ENCODE measurements at places on chromosomes 5 and 9. TPM values are rescaled to one million over a fixed set of nuclear protein-coding genes. Genes with fewer than 3 reads are reported as not detected.

Gene IZUMO3
- polyA plus RNA-seq, result not detected

Gene CKS2
- polyA plus RNA-seq, result 81.3 TPM

Gene GRHPR
- polyA plus RNA-seq, result 93.5 TPM

Gene PPP3R2
- 0.05 TPM for polyA plus RNA-seq

Gene TLR4
- polyA plus RNA-seq, result 7.7 TPM

Gene FLT4
- 25.1 TPM for polyA plus RNA-seq

Gene HSPA5
- polyA plus RNA-seq, result 484 TPM

Gene VCP
- 187 TPM for polyA plus RNA-seq

Gene KCNMB1
- 1.1 TPM for polyA plus RNA-seq

Gene TMEM252
- 8.2 TPM for polyA plus RNA-seq

Gene TNFSF8
- 0.41 TPM for polyA plus RNA-seq

Gene TTC16
- polyA plus RNA-seq, result 0.08 TPM

Gene SEC24A
- 24.6 TPM for polyA plus RNA-seq

Gene LECT2
- 4.6 TPM for polyA plus RNA-seq

Gene GDA
- polyA plus RNA-seq, result 1.1 TPM

DNA sequence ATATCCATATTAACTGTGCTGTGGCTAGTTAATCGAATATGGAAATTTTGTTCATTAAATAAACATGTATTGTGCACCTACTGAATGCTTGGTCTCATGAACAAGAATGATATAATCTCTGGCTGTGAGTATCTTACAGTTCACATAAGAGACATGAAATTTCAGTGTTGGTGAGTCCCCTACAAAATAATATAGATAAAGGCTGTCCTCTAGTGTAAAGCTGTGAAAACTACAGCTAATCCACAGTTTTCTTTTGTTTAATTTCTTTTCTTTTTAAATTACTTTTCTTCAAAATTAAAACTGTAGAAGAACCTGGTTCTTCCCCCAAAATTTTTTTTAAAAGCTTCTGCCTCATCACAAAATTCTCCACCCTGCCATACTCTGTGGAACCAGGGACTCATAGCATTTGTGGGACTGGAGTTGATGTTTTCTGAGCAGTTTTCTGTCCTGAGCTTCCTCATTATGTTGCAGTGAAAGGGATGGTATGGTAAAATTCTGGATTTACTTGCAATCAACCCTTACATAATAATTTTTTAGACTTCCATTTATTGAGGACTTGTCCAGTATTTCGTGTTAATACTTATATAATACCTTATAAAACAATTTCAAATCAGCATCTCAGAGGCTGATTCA lies 135.0 kb downstream of the STK32A start:
- no peak for DNase-seq

- no peak for DNase-seq
These were observed 355.4 kb downstream of the PDE4D start for GRCh38 chr5:59537961-59538749.

DNA sequence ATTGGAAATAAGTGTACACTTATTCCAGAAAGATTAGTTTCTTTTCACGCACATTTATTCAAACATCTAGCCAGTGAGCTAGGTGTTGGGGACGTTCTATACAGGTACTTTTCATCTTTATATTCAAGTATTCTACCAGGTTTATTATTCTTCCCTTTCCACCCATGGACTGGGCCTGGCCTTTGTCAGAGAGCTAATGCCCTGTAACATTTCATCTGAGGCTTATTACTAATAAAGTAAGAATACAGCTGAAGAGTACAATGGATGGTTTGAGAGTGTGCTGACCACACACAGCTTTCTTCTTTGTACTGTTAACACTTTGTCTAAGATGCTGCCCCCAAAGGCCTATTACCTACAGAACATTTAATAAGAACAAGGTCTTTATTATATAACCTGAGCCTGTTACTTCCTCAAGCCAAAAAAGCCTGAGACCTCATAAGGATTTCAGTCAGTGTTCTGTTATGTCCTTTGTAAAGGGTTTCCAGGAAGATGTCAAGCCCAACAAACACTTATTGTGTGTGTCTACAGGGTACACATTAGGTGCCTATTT lies 93.5 kb downstream of the ZNF608 start:
- no peak for DNase-seq

GRCh38 chr9:33466565-33467495 lies 6.9 kb downstream of the NOL6 start:
- no peak for DNase-seq

DNA sequence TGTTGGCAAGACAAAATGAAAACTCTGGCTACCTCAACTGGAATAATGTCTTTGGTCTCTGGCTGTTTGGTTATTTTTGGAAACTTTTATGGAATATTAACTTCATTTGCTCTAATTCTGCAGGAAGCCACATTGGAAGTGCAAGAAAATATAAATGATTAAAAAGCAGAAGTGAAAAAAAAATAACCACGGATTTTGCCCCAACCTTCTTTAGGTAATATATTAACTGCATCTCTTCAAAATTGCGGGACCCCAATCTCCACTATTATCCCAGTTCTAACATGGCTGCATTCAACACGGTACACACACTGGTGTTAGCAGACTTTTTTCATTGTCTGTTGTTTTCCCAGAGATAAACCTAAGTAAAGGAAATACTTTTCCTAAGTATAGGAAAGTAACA lies 23.0 kb downstream of the GLIS3 start:
- DNase-seq, result no peak

- no peak for DNase-seq
These were observed 24.5 kb downstream of the POLK start for GRCh38 chr5:75536147-75536546.

- peak; percentile 17 for DNase-seq
These were observed 80.0 kb upstream of the PUM3 start for GRCh38 chr9:2923766-2924379.

DNA sequence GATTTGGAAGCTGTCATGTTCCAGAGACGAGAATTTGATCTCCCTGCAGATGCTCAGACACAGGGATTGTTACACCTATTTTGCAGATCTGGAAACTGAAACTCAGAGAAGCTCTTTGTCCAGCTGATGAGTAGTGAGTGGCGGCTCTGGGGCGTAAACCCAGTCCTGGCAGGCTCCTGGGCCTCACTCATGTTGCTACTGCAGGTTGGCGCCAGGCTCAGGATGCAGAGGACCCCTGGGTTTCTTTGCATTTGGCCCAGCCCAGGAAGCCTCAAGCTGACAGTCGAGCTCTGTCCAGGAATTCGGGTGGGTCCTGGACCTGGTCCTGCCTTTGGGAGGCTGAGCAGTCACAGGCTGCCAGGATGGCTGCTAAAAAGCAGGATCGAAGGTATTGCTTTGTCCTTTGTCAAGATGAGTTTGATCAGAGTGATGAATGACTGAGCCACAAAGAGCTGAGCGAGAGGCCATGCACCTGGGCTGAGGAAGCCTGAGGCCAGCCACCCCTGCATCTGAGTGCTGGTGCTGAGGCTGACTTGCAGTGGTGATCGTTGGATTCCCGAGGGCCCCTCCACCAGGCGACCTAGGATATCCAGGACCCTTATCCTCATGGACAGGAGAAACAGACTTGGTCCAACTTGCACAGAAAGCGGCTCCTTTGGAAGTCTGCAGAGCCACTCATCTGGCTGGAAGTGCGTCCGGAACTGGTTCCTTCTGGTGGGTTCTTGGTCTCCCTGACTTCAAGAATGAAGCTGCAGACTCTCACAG lies 8.3 kb upstream of the RNF130 start:
- no peak for DNase-seq

DNA sequence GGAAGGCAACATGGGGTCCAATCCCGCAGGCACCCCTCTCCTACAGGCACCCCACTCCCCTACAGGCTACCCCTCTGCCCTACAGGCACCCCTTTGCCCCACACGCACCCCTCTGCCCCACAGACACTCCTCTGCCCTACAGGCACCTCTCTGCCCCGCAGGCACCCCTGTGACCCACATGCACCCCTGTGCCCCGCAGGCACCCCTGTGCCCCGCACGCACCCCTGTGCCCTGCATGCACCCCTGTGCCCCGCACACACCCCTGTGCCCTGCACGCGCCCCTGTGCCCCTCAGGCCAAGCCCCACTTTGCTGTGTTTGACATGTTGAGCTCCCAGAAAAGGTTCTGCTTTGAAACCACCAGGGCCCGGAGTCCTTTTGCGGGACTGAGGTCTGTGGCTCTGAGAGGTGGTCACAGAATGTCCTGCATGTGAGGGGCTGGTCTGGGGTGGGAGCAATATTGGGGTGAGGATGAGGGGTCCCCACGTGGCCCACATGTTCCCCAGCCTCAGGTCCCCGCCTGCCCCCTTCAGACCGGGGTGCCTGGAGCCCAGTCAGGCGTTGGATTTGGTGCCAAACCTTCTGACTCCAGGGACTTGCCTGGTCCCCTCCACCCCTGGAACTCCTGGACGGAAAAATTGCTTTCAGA lies 616 bp upstream of the QRFP start:
- no peak for DNase-seq

DNA sequence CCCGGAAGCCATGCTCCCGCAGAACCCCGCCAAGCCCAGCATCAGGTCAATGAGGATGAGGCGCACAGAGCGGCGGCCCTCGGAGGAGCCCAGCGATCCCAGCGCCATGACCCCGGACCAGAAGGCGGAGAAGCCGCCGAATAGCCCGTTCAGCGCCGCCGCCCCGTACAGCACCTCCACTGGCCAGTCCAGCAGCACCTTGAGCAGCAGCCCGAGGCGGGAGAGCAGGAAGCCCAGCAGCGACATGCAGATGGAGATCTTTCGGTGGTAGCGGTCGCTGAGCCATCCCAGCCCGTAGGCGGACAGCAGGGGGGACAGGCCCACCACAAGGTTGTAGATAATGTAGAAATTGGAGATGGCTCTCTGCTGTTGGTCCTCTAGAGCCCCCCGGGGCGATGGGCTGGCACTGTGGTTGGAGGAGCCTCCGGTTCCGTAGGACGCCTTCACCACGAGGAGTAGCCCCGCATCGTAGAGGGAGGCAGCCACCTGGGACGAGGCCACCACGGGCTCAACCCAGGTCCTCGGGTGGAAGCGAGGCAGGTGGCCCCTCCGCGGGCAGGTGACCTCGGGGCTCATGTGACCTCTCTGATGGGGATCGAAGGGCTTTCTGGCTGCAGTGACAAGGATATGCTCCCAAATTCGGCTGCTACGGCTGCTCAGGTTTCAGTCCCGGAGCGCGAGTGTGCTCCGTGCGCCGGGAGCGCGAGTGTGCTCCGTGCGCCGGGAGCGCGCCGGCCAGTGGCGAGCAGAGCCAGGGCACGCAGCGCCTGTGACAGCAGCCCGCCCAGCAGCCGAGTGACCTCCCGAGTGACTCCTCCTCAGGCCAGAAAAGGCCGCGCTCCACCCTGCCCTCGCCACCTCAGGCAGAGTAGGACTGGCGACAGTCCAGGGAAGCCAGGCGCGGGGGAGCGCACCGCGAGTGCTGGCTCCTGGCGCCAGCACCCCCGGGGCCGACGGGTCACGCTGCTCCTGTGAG lies at the start of gene SLC46A2:
TSS of gene SLC46A2 (minus strand) at position 771 of the 976 bp plus-strand sequence. CDS start at position 576, 195 bp downstream.
- no peak for DNase-seq

GRCh38 chr5:61263072-61263471 lies 69.0 kb upstream of the ZSWIM6 start:
- no peak for DNase-seq

GRCh38 chr9:37953775-37954437 lies 50.0 kb upstream of the SLC25A51 start:
- DNase-seq, result no peak

DNA sequence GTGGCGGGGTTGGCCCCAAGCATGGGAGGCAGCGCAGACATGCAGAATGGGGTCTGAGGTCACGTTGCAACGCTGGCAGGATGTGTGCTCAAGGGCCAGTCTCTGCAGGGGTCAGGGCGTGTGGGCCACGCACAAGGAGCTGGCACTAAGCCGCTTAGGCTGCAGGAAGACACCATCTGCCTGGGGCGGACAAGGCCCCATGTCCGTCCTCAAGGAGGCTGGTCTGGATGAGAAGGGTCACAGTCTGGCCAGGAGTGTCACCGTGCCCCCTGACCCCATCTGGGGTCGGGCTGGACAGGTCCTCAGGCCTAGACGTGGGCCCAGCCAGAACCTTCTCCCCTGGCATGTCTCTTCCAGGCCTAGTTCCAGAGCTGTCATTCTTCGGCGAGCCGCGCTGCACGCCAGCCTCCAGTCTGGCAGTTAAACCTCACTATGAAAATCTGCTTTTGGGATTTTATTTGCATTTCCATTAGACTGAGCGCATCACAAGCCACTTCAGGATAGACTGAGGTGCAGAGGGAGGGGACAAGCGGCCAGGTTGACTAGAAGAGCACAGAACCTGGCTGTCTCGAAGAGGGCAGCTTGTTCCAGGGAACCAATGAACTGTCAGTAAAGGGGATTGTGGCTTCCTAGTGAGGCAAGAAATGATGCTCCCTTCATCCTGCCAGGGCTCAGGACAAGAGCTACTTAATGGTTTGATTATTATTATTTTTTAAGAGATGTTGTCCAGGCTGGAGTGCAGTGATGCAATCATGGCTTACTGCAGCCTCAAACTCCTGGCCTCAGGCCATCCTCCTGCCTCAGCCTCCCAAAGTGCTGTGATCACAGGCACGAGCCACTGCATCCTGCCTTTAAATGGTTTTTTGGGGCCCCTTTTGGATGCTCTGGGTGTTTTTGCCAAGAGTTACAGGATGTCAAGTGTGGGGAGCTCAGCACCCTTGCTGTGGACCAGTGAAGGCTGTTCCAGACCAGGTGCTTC lies 4.3 kb downstream of the BRD3OS start:
- DNase-seq, result no peak

- no peak for DNase-seq
These were observed 452.7 kb upstream of the CDH9 start for GRCh38 chr5:27491047-27491446.

GRCh38 chr5:139389701-139390638 lies at the start of gene MZB1:
Gene MZB1, minus strand, starts transcription at chr5:139389913. Its CDS starts 57 bp downstream, at chr5:139389856.
- no peak for DNase-seq

GRCh38 chr9:82117026-82117811 lies 128.6 kb downstream of the SPATA31D1 start:
- no peak for DNase-seq

GRCh38 chr9:78782858-78783257 lies 485.9 kb downstream of the PSAT1 start:
- no peak for DNase-seq

- DNase-seq, result no peak
These were observed 95.5 kb downstream of the LMX1B start for GRCh38 chr9:126709241-126709640.

DNA sequence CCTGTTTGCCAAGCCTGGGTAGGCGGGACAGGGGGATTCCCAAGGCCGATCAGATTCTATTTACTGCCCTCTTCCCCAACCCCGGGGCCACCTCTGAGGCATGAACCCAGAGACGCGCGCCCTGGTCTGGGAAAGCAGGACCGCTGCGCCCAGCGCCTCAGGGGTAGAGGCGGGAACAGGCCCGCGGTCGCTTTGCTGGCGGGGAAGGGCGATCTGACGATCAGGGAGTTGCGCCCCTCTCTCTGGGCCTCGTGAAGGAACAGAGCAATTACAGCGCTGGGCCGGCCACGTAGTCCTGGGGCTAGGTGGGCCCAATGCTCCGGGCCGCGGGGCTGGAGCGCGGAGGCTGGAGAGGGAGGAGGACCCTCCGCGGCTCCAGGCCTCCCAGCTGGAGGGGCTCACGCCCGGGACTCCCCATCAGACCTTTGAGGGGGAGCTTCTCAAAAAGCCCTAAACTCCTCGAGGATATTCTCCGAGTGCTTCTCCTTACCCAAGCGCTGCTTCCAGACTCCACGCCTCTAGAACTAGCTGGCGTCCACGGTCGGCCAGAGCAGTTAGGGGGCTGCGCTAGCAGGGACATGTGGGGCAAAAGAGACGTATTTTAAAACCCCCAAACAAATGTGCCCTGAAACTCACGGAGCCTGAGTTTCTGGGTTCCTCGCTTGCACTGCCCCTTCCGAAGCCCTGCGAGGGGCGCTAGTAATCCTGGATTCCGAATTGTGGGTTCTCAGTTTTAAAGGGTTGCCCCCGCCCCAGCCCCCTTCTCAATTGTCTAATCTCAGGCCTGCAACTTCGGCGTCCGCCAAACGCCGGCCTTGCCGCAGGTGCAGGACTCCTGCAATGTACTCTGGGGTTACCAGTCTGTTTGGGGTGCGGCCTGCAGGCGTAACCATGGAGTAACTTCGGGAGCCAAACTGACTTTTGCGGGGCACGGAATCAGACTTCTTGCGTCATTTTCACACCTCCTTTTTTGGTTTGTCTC lies 57.6 kb downstream of the TMEM174 start:
- DNase-seq, result no peak

Measured in left renal pelvis (tissue), 4 donors.